AG09319 (cell line): ENCODE measurements at places on chromosomes 16 and 17.
A peak's percentile ranks its signal among the peaks of the same experiment; 100 is the strongest.

- no peak for DNase-seq
Measured at GRCh38 chr17:68627956-68628575, 26.9 kb upstream of the FAM20A start.

GRCh38 chr17:3914312-3914670 is 2.0 kb downstream of the P2RX1 start:
- no peak for DNase-seq

DNA sequence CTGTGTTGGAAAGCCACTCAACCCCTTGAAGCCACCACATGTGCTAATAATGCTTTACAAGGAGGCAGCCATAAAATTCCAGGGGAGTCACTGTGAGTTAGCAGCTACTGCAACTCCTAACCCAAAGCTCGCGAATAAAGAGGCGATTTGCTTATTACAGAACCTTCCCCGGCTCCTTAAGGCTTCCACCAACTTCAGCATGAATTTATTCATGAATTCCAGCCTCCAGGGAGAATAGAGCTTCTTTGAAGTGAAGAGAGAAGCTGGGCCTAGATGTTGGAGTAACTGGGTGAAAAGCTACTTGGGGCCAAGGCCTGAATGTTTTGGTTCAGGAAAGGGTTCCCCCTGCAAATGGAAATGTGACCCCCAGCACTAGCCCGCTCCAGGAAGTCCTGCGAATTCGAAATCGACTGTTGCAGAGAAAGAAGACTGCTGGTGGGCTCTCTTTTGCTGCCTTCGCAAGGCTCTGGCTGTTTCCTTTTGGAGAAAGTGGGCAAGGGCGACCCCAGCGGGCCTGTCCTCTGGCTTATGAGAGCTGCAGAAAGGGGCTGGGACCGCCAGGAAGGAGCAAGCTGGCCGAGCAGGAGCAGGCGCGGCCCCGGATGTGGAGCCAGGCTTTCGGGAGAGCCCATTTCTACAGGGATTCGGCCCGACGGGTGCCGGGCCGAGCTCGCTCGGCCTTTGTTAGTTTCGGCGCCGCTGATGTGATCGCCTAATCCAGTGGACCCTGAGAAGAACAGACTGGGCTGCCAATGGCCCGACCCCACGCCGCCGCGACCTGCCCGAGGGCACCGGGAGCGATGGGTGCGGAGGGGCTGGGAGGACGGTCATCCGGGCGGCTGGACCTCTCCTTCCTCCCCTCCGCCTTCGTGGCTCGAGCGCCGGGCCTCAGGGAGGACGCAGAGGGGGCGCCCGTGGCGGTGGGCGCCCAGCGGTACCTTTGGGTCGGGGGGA is 7.6 kb downstream of the CBX8 start:
- DNase-seq = no peak

DNA sequence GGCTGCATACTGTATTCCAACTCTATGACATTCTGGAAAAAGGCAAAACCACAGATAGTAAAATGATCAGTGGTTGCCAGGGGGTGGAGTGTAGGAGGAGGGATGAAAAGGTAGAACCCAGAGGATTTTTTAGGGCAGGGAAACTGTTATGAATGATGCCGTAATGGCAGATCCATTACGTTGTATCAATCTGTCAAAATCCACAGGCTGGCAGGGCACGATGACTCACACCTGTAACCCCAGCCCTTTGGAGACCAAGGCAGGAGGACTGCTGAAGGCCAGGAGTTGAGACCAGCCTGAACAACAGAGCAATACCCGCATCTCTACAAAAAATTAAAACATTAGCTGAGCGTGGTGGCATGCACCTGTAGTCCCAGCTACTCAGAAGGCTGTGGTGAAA is 91.8 kb downstream of the RMI2 start:
- DNase-seq = no peak

DNA sequence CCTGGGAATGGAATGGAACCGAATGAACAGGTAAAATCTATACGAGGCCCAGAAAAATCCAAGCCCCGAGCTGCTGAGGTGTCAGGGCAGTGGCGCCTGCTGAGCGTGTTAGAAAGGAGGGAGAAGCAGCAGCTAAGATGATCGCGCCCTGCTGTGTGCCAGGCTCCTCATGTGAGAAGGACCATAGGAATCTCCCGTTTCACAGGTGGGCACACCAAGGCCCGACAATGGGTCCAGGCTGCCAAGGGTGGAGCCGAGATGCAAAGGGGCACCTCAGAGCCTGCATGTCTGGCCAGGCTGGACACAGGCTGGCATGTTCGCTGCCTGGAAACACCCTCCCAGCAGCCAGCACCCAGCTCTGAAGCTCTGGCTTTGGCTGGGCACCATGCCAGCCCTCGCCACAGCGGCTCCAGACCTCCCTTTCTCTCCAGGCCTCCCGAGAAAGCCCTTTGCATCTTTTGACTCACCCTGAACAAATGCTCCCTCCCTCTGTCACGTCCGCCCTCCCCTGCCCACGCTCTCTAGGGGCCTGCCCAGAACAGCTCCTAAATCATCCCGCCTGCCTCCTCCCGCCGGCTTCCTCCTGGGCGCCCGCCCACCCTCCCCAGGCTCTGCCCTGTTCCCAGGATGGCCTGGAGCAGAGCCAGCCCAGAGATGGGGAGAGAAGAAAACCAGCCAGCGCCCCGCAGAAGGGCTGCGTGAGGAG is 217.8 kb upstream of the GSE1 start:
- peak; percentile 88 for DNase-seq

GRCh38 chr16:54031107-54031760 is 255.4 kb downstream of the IRX3 start:
- no peak for DNase-seq

- no peak for DNase-seq
Measured at GRCh38 chr17:29578626-29579485, 10.4 kb downstream of the TP53I13 start.

GRCh38 chr16:72926177-72927070 is 121.5 kb downstream of the ZFHX3 start:
- no peak for DNase-seq

GRCh38 chr17:2084766-2085647 is 30.1 kb downstream of the HIC1 start:
- peak; percentile 94 for DNase-seq

DNA sequence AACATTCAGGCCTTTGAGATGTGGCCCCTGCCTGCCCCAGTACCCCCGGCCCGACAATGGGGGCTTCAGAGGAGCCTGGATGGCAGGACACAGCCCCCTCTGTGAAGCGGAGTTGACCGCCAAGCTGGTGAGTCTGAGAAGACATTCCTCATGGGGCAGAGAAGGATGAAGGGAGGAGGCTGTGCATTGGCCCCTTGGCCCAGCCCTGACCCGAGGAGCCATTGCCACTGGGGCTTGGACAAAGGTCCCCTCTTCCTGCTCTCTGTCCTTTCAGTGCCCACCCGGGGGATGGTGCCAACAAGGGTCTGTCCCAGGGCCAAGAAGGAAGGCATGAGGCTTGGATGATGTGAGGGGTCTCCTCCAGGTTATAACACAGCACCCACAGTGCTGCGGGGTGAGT is 30.9 kb upstream of the PHB1 start:
- no peak for DNase-seq

GRCh38 chr17:43020789-43021740 is 1.1 kb downstream of the VAT1 start:
- peak; percentile 62 for DNase-seq

DNA sequence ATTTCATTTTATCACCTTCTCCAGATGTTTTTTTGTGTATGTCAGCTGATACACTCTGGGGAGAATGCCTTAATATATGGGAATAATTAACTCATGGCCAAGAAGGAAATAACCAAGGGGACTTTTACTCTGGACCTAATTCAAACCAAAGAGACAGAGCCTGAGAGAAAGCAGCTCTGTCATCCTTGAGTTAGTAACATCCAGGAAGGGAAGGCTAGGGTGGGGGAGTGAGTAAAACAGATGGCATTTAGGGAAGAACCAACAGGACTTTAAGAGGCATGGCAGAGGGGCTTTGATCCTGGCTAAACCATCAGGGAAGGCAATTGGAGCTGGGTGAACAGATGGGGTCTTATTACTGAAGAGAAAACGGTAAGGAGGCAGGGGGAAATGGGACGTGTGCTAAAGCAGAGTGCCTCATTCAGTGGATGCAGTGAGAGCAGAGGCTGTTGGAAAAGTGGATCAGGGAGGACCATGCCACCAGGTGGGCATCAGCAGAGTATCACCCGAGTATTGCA is 2.5 kb upstream of the SMPD3 start:
- no peak for DNase-seq

- no peak for DNase-seq
Measured at GRCh38 chr17:45639297-45639849, 144.7 kb upstream of the CRHR1 start.

- no peak for DNase-seq
Measured at GRCh38 chr16:80518436-80518835, 22.4 kb upstream of the DYNLRB2 start.

- DNase-seq = no peak
Measured at GRCh38 chr17:74192950-74193781, 10.3 kb upstream of the RPL38 start.

GRCh38 chr16:49366669-49367068 is 6.9 kb upstream of the C16orf78 start:
- DNase-seq = no peak

DNA sequence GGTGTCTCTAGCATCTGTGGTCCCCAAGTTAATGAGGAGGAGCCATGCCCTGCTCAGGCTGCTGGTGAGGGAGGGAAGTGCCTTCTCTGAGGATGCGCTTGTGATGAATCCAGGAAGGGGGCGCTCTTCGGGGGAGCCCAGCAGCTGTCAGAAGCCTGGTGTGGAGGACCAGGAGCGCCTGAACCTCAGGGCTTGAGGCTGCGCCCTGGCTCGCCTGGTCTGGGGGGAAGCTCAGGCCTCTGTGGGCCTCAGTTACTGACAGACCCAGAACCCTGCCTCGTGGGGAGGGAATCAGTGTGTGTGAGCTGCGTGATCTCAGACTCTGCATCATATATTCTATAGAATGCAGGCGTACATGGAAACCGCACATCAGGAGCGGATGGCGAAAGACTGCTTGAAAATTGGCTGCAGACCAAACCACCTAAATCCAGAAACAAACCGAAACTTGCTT is 126.1 kb downstream of the SEC14L1 start:
- DNase-seq = no peak

DNA sequence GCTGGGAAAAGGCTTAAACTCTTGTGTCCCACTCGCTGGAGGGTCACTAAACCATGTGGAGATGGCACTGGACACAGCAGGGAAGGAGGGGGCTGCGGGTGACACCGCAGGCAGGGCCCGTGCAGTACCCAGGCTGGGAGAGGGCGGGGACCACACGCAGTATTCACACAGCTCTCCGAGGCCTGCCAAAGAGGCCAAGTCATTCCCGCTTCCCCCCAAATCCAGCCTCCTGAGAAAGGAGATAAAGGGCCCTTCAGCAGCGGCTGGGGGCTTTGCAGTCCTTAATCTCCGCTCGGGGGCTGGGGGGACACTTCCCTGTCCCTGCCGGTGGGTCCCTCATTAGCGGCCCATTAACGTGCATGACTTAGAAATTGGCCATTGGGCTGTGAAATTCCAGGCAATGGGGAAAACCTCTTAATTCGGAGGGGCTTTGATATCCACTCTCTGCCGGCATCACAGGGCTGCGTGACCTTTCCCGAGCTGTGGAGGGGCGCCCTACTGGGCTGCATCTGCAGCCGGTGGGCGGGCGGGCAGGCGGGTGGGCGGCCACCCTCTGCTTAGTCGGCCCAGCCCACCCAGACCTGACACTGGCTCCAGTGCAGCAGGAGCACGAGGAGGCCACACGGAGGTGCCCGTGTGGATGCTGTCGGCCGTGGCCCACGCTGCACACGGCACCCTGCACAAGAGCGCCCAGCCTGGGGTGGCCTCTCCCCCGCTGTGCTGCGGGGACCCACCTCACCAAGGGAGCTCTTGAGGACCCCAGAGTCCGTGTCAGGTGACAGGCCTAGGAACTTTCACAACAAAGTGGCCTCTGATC is 2.6 kb upstream of the SLC38A8 start:
- no peak for DNase-seq

DNA sequence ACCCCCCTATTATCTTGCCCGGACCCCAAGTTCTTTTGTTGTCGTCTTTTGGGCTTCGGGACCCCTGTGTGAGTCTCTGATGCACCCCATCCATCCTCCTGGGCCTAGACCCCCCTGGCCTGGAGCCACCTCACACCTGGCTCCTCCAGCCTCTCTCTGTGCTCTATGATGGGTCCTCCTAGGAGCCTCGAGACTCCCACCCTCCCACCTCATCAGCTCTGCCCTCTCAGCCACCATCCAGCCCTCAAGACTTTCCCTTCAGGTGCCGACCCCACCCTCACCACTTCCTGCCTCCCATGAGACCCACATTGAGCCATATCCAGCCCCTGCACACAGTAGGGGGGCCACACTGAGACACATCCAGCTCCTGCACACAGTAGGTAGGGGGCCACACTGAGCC is 8.7 kb upstream of the ATP2A3 start:
- no peak for DNase-seq

GRCh38 chr17:64358261-64358788 is 32.3 kb downstream of the PECAM1 start:
- DNase-seq = no peak

DNA sequence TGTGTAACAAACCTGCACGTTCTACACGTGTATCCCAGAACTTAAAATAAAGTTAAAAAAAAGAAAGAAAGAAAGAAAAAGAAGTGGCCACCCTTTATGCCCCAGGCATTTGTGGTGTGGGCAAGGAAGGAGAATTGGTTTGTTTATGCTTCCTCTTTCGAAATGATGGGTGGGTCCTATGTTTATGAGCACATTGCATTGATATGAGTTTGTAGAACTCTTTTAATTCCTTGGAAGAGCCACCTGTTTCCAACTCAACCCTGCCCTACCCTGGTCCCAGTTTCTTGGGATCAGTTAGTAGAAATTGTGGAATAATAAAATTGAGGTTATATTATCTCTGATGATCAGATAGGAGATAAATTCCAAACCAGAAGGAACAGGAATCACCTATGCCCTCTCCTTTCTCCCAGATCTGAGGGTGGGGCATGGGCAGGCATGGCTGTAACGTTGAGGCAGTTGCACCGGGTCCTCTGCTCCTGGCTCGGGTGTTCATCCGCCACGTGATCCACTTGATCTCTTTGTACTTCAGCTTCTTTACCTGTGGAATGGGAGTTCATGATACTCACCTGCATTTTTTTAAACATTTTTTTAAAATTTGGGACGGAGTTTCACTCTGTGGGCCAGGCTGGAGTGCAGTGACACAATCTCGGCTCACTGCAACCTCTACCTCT is 15.9 kb downstream of the CHAD start:
- DNase-seq = no peak

GRCh38 chr17:75853433-75853832 is 1.7 kb downstream of the WBP2 start:
- DNase-seq = no peak
